Fibroblast of skin of right quadriceps (primary cell): ENCODE measurements at places on chromosomes 12 and 14.

- DNase-seq = no peak
These were observed 101.1 kb downstream of the C12orf75 start for GRCh38 chr12:105431537-105432100.

DNA sequence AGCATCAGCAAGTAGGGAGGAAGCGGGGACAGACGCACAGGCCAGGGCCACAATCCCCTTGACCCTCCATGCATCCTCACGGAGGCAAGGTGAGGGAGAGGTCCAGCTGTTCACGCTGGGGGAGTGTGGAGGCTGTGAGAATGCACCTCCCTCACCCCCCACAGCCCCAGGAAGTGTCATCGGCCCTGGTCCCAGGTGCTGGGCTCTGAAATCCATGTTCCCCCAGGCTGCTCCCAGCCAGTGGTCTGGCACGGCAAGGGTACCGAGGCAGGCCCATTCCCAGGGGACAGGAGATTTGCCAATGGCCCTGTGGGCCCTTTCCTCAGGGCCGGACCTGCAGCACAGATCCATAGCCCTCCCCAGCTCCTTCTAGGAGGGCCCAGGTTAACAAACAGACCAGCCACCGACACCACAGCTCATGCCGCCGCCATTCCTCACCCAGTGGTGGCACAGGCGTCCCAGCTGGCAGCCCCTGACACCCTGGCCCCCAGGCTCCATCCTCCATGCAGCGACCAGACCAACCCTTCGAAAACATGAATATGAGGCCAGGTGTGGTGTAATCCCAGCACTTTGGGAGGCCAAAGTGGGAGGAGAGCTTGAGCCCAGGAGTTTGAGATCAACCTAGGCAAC lies 21.9 kb upstream of the EIF5 start:
- no peak for DNase-seq

- no peak for DNase-seq
These were observed 76.1 kb downstream of the ALG10B start for GRCh38 chr12:38392554-38393144.

DNA sequence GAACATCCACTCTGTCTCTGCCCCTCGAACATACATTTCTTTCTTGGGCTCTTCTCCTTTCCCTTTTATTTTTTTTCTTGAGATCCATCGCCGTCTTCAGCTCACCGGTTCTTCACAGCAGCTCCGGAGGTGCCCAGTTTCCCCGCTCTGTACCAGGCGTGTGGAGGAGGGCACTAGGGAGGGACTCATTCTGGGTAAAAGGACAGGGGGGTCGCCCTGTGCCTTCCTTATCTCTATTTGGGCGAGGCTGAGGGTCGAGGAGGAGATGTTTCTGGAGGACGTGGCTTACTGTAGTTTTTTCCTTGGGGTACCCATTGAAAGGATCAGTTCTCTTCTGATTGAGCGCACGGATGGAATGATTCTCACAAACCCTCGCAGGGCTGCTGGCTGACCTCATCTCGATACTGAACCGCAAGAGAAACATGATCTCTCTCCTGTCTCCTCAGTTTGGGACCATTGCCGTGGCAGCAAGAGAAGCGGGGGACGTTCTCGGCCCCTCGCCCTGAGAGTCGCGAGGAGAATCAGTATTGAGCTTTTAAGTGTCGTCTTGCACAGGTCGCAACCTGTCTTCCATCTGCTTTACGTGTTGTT lies 386 bp downstream of the LIN52 start:
- peak; percentile 36 for DNase-seq

GRCh38 chr12:82326905-82327503 lies 31.2 kb downstream of the CCDC59 start:
- DNase-seq = peak; percentile 16

DNA sequence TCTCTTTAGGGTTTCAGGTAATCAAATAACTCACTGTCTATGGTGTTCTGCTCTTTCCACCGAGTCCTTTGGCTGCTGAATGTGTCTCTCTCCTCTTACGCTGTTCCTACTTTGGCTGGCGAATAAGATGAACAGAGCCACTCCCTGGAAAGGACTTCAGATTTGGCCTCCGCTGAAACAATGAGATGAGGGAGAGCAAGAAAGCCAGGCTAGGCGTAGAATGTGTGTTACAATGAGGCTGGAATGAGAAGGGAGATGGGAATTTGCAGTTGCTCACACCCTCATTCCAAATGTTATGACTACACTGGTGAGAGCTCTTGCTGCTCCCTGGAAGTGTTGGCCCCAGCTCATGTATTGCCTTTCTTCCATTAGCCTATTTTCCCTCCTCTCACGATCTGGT lies at the start of gene MFAP5:
Gene MFAP5 (minus strand): TSS at position 234 of the 400 bp plus-strand sequence. CDS start 722 bp downstream, outside the sequence.
- peak; percentile 80 for DNase-seq

- no peak for DNase-seq
These were observed 6.1 kb upstream of the TMEM30B start for GRCh38 chr14:61287196-61287595.

DNA sequence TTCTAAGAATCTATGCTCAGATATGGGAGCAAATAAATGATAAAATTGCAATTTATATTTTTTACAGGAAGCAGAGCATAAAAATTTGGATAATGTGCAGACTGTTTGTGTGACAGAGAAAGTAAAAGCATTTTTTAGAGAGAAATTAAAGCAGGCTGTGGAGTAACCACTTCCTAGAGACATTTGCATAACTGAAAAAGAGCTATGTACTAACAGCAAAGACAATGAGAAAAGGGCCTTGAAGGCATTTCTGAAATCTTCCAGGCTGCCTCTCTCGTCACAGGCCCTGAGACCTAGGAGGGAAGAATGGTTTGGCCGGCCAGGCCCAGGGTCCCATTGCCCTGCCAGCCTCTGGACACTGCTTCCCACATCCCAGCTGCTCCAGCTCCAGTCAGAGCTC lies 247.2 kb downstream of the ALX1 start:
- DNase-seq = no peak

- DNase-seq = peak; percentile 90
These were observed 37.3 kb downstream of the PTGER2 start for GRCh38 chr14:52351233-52352060.

DNA sequence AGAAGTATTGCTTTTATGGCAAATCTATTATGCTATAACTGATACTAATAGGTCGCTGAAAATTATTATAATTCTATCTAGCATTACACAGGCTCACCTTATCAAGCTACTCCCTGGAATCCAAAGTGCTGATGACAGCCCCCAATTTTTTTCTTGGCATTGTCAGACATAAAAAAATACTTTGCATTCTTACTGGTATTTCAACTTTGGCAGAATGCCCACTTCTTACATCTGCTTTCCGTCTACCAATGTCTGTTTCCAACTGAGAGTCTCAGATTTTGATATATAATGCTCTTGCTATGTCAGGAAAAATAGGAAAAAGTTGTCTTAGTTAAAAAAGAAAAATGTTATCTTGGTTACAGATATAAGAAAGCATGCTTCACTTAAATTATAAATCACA lies 615.4 kb downstream of the C12orf50 start:
- DNase-seq = peak; percentile 79

- peak; percentile 10 for DNase-seq
These were observed 3.7 kb downstream of the ABHD12B start for GRCh38 chr14:50875359-50876070.

DNA sequence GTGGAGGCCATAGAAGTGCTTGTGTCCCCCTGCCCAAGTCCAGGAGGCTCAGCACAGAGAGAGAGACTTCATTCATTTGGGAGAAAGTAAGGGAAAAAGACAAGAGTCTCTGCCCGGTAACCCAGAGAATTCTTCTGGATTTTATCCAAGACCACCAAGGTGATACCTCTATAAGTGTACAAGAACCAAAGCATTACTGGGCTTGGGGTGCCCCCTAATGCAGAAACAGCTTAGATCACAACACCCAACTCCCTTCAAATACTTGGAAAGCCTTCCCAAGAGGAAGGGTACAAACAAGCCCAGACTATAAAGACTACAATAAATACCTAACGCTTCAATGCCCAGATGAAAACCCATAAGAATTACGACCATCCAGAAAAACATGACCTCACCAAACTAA lies 119.7 kb upstream of the PDE3A start:
- no peak for DNase-seq

DNA sequence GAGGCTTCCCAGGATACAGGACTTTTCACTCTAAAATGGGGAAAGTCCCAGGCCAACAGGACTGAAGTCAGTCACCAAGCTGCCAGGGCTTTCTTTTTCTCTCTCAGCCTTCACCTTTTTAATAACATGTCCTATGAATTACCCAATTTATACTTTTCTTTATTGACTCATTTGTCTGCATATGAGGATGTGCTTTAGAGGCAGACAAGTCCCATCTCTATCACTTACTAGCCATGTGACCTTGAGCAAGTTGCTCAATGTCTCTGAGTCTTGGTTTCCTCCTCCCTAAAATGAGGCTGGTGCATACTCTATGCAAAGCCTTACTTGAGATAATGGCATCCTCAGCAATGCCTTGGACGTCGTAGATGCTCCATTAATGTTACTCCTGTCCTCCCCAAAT lies 98.1 kb upstream of the TMPO start:
- DNase-seq = no peak

- DNase-seq = no peak
These were observed 43.5 kb upstream of the NOS1 start for GRCh38 chr12:117404940-117405339.

DNA sequence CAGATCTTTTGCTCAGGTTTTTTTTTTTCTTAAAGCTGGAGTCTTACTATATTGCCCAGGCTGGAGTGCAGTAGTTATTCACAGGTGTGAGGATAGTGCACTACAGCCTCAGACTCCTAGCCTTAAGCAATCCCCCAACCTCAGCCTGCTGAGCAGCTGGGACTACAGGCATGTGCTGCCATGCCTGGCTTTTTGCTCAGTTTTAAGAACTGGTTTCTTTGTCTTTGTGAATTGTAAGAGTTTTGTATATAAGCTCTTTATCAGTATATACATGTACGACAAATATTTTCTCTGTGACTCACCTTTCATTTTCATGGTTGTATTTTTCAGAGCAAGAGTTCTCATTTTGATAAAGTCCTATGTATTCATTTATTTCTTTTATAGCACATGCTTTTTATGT lies 33.3 kb upstream of the C2CD5 start:
- no peak for DNase-seq

DNA sequence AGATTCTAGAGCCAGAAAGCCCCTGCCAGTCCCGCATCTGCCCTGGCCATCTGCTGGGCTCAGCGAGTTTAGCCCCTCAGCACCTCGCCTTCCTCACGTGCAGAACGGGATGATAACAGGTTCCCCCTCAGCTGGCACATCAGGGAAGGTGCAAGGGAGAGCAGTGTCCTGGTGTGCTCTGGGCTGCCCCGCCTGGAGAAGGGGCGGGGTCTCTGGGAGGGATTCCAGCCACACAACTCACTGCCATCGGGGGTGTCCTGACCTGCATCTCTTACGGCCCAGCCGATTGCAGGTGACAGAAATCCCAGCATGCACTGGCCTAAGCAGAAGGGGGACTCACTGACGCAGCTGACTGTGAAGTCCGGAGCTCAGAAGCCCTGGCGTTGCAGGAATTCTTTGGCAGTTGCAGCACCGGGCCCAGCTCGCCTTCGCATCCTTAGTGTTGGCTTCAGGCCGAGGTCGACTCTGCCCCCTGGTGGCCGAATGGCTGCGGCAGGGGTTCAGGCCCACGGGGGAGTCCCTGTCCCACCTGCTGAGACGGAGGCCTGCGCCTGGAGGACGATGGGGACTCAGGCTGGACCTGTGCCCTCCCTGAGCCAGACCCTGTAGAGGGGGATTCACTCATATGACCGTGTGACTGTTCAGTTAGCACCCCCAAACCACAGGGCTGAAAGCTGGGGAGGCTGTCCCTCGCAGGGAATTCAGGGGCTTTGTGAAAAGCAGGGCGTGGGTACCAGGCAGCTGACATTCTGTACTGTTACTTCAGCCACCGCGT lies 178.6 kb downstream of the ADGRD1 start:
- DNase-seq = peak; percentile 70

GRCh38 chr12:116773276-116773731 lies 35.2 kb downstream of the RNFT2 start:
- DNase-seq = no peak

GRCh38 chr14:99850709-99851108 lies 57.5 kb downstream of the EML1 start:
- no peak for DNase-seq

GRCh38 chr12:55467836-55468235 lies 2.1 kb downstream of the OR6C70 start:
- DNase-seq = no peak

DNA sequence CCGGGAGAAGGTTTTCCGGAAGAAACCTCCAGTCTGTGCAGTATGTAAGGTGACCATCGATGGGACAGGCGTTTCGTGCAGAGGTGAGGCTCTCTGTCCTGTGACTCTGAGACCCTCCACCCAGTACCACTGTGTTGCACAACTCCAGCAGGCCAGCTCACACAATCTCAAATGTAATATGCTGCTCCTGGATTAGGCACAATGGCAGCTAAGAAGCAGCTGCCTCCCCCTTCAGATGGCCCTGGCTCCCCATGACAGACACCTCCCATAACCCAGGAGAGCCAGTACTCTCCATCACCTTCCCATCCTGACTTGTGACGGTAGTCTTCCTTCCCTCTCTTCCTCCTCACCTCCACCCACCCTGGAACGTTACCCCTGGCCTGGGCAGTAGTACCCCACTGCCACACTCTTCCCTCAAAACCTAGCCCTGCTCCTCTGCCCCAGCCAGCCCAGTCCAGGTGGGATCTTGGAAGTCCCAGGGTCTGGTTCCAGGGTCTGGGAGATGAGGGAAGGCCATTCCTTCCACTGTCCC lies 2.1 kb downstream of the TNS2 start:
- DNase-seq = no peak

DNA sequence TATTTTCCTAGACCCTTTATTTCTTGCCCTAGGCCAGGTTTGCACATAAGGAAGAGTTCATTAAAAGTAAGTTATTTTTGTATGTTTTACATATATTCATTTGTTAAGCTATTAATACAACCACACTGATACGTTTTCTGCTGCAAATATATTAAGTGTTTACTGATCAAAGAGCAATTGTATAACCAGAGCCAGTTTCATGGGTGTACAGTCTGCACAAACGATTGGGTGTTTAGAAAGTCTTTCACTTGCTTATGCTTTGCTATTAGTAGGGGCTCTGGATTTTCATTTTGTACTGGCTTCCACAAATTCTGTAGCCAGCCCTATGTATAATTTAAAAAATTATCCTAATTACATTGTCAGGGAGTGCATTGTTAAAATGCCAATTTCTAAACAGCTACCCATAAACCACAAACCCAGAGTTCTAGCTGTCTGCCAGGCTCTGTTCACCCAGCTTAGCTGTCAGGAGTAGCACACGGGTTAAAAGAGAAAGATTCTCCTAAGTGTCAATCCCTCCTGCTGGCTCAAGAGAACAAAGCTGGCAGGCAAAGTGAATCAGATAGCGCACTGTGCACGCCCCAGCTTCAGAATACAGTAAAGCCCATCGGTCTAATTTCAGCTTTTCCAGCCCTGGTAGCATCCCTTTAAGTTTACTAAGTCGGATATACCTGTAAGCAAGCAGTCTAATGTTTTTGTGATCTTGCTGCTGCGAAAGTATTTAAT lies 151.0 kb upstream of the LMO3 start:
- DNase-seq = no peak

- DNase-seq = peak; percentile 42
These were observed 545 bp downstream of the CPSF2 start for GRCh38 chr14:92122351-92122677.

GRCh38 chr12:11920231-11920630 lies 150.5 kb upstream of the BCL2L14 start:
- DNase-seq = no peak

GRCh38 chr14:24818058-24818822 lies 184.2 kb upstream of the GZMB start:
- no peak for DNase-seq
